CD4-positive, alpha-beta memory T cell (primary cell): ENCODE measurements at places on chromosomes 4 and X. TPM values are rescaled to one million over a fixed set of nuclear protein-coding genes. Genes with fewer than 3 reads are reported as not detected.

DNA sequence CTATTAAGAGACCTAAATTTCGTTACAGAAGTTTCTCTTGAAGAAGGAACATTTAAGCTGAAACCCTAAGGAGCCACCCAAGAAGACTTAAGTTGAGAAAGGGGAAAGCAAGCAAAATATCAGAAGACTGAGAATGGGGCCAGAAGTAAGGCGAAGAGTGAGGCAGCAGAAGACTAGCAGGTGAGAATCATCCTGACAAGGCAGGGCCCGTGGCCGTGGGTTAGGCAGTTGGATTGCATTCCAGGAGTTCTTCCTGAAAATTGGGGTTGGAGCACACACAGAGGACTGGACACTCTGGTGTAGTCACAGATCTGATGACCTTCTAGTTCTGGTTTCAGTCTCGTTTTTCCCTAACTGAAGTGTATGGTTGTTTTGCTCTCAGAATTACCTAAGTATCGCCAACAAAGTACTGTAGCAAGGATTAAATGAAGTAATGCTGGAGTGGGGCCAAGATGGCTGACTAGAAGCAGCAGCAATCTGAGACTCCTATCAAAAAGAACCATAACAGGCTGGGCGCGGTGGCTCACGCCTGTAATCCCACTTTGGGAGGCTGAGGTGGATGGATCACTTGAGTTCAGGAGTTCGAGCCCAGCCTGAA is 94.4 kb upstream of the GUCY1A1 start:
- DNase-seq: no peak

The OPHN1 gene
- total RNA-seq: 0.44 TPM

DNA sequence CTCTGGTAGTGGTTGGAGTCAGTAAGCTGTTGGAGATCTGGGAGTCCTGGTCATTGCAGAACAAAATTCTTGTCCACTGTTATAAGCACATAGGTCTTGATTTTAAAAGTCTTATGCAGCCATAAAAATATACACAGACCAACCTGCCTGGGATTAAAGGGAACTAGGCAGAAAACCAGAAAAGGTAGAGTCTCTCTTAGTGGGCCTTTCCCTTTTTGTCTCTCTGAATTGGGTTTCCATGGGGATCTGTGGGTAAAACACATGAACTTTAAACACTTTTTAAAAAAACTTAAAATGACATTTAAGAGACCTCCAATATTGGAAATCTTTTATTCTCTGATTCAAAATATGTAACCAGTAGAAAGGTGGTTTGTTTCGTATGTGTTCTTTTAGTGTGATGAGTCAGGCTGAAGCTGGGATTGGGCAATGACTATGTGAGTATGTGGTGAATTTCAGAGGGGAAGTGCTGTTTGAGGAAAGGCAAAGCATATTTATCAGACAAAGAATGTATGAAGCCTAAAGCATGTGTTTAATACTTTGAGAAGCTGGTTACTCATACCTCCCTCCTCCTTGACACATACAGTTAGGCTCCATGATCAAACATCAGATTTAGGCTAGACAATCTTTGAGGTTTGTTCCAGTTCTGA is 29.6 kb downstream of the SLC16A2 start:
- no peak for DNase-seq

The MID2 gene
- 18.6 TPM for total RNA-seq

DNA sequence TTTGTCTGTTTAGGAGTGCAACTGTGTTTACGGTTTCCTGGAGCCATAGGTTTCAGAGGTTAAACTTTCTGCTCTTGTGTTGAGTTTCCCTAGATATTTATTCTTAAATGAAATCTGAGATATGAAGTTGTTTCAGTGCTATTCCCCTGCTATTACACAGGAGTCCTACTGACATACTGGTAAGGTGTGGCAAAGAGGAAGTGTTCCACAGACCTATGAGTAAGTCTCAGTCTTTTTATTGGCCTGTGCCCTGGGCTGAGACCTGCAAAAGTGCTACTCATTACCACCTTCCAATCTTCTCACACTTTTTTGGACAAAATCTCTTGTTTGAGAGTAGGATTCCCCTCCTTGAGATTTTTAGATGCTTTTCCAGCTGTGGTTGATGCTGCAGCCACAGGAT is 35.6 kb upstream of the MAGEA8 start:
- no peak for DNase-seq

DNA sequence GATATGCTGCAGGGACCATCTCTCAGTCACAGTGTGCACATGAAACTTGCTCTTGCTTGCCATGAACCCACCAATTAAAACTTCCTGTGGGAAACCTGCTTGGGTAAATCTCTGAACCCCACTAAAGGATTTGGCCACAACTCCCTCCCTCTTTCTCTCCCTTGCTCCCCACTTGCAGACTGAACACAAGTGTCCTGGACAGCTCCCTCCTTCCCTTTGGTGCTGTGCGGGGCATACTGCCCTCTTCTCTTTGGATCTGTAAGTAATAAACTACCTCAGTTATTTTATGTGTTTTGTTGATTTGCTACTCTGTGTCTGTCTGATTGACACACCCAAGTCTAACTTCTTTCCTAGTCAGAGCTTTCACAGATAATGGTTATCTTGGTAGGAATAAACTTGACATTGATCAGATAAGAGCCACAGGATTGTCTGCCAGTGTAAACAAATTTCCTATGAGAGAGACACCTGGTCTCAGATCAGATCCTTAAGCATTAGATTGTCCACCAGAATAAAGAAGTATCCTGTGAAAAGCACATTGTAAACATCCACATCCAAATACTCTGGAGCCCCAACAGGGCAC is 41.8 kb downstream of the SULT1E1 start:
- DNase-seq: no peak

DNA sequence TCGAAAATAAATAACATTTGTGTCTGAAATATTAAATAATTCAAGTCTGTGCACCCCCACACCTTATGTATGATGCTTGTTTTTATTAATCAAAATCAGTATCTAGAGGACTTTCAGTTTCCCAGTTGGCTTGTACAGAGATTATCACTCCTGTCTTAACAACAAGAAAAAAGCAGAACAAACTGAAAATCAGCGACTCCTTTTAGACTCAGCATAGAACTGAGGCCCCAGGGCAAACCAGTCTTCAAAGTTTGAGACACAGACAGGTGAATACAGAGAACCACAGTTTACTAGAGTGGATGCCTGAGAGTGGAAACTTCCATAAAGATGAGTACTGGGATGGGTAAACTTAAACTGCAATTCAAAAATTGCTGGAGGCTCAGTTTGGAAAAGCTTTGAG is 142.8 kb upstream of the KLF8 start:
- DNase-seq: no peak

DNA sequence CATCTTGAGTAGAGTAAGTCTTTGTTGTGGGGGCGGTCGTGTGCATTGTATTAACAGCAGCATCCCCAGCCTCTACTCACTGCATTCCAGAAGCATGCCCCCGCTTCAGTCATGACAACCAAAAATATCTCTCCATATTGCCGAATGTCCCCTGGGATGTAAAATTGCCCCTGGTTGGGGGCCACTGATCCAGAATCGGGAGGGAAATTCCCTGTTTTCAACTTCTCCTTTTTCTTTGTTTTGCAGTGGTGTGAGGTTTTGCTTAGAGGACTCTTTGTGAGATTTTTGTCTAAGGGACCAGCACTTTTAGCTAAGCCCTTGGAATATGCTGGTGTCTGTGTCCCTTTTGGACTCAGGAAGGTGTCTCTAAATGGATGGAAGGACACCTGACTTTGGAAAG is 3.0 kb upstream of the IL13RA1 start:
- DNase-seq: no peak

DNA sequence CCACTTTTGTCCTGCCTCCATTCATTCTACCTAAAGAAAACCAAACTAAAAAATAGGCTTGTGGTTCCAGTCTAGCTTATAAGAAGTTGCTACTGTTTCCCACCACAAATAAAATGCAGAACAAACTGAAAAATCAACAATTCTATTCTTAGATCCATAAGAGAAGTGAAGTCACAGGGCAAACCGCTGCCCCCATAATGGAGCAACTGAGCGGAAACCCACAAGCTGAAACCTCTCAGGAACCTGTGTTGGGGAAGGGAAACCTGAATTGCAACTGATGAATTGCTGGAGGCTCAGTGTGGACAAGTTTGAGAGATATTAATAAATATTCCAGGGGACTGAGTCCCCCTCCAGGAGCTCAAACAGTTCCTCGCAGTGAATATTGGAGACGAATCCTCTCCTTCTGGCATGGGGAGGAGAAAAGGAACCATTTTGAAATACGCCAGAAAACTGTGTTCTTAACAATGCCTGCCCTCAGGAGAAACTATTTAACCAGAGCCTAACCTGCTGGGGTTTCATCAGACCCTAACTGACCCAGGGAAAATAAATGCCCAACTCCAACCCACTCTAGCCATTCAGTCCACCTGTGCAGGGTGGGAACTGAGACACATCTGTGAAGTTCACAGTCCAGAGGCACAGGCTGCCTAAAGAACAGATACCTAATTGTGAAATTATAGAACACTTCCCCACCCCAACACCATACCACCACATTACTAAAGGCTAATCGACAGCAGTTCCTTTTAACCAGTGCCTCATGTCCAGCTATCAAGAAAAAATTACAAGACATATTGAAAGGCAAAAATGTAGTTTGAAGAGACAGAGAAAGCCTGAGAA is 22.8 kb upstream of the SH3RF1 start:
- DNase-seq: no peak

The RPL9 gene
- 2,318 TPM for total RNA-seq

DNA sequence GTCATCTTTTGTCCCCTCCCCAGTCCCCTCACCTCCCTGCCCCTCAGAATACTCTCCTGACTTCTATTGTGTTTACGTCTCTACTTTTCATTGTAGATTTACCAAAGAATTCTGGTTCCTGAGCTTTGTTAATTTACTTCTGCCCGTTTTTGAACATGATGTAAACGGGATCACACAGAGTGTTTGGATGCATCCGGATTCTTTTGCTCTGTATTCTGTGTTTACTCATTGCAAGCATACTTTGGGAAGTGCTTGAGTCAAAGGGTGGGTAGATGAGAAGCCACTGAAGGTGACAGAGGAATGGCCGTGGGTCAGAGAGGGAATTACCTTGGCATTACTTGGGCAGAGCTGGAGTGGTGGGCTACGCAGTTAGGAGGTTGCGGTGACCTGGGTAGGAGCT is 18.0 kb downstream of the CLCN4 start:
- DNase-seq: no peak

The STARD8 gene
- 0.47 TPM for total RNA-seq

DNA sequence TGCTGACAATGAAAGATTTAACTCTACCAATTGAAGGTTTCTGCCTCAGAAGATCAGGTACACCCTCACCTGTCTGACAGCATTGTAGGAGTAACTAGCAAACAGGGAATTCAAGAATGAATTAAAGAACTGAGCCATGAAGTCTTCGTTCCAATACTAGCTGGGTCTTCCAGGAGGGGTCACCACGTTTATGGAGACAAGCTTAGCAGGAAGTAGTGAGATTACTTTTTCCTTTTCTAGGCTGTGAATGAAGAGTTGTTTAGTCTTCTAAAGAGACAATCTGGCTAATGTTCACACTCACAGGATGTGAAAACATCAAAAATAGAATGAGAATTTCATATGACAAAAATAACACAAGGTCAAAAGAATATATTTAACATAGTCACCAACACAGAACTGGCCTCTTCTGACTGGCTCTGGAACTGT is 54.9 kb downstream of the REELD1 start:
- no peak for DNase-seq

DNA sequence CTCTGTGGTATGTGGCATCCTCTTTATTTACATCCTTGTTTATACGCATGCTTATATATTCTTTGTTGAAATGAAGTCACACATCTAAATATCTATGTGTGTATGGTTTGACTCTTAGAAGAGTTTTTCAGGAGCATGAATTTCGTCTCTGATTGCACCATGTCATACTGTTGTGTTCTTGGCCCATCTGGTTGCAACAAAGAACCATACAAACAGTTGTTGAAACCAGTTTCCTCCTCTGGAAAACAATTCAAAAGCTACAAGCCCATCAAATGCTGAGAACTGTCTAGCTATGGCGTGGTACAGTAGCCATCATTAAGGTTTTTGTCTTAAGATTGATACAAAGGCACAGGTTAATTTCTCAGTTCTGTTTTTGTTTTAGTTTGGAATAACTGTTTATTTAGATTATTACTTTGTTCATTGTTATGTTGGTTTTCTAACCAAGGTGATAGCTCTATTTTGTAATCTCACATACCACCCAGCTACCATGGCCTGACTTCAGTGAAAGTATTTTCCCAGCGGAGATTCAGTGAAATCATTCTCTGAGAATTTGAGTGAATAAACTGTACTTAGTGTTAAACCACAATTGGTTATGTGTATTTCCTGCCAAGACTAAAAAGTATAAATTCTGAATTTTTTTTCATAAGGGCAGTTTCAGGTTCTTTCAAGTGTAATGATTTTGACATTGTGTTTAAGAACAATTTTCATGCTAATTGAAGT is 91.0 kb downstream of the ARHGAP24 start:
- no peak for DNase-seq

GRCh38 chrX:10199212-10199611 is 42.4 kb downstream of the CLCN4 start:
- DNase-seq: no peak

- DNase-seq: no peak
These were observed 3.2 kb upstream of the PCDH19 start for GRCh38 chrX:100413229-100413628.

The CD99L2 gene
- 17.3 TPM for total RNA-seq

DNA sequence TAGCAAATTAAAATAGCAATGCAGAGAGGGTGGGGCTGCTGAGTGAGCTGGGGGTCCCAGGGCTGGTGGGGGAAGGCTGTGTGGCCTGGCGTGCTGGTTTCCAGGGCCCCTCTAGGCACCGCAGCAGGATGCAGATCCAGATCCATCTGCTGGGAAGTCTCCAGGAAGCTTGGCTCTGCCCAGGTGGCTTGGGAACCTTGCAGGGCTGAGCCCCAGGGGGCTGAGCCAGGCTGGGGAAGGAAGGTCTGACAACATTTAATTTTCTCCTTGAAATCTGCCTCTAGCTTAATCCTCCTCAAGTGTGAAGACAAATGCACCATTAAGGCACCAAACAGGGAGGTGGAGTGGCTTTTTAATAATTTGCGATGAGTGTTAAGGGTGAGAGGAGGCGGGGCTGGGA is 31.7 kb downstream of the SORCS2 start:
- DNase-seq: no peak

The PPP1R3F gene
- 17.4 TPM for total RNA-seq

The NAP1L3 gene
- 10.2 TPM for total RNA-seq

The CPEB2 gene
- total RNA-seq: 16.9 TPM

DNA sequence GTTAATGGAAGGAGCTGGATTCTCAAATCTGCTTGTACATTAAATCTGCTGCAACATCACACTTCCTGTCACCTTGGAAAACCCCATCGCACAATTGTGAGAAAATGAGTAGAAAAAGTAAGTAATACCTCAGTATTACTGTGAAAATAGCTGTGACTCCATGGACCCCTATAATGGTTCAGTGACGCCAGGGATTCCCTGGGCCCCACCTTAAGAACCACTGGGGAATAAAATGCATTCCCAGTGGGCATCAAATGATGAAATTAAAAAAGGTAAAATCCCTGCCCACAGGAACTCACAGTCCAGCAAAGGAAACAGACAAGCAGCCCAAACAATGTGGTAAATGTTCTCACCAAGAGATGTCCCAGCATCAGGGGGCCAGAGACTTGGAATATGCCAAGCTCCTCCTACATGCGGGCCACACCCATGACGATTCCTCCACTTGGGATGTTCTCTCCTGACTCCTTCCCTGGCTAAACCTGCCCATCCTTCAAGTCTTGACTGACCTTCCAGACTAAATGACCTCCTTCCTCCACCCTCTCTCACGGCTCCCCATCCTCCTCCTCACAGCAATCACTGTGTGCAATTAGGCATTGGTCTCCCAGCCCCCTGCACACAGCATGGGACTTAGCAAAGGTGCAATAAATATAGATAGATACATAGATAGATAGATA is 2.6 kb downstream of the EVC2 start:
- no peak for DNase-seq

The PCDH19 gene
- not detected for total RNA-seq
